Sciatic nerve (tissue), 2 donors: ENCODE measurements at places on chromosomes 12 and 14. TPM values are rescaled to one million over a fixed set of nuclear protein-coding genes. Genes with fewer than 3 reads are reported as not detected.

Gene STAB2
- 0.13 TPM for total RNA-seq

Gene CLEC6A
- not detected for total RNA-seq

Gene TMEM233
- total RNA-seq, result 0.53 TPM

GRCh38 chr12:12540261-12541013 is 22.2 kb downstream of the DUSP16 start:
- no peak for DNase-seq

- DNase-seq, result no peak
Observed at GRCh38 chr12:32891956-32892355, 4.6 kb downstream of the PKP2 start.

GRCh38 chr12:113006641-113007040 is 28.3 kb downstream of the OAS2 start:
- no peak for DNase-seq

GRCh38 chr12:49974231-49974675 is 1.5 kb downstream of the AQP6 start:
- peak; percentile 82 for DNase-seq

GRCh38 chr12:28568704-28569103 is 378.4 kb downstream of the CCDC91 start:
- DNase-seq, result no peak

DNA sequence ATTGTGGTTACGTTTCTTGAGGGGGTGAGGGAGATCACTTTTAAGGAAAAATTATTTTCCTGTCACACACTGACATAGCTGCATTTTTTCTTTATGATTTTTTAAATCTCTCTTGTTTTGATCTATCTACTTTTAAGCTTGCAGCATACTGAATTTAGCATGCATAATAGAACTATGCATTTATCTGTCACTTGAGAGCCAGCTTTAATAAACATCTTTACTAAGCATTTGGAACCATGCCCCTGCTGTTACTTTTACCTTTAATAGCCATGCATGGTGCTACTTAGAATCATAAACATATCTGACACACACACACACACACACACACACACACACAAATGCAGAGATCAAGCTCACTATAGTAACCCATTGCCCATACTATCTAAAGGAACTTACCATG is 486.2 kb downstream of the NELL2 start:
- no peak for DNase-seq

DNA sequence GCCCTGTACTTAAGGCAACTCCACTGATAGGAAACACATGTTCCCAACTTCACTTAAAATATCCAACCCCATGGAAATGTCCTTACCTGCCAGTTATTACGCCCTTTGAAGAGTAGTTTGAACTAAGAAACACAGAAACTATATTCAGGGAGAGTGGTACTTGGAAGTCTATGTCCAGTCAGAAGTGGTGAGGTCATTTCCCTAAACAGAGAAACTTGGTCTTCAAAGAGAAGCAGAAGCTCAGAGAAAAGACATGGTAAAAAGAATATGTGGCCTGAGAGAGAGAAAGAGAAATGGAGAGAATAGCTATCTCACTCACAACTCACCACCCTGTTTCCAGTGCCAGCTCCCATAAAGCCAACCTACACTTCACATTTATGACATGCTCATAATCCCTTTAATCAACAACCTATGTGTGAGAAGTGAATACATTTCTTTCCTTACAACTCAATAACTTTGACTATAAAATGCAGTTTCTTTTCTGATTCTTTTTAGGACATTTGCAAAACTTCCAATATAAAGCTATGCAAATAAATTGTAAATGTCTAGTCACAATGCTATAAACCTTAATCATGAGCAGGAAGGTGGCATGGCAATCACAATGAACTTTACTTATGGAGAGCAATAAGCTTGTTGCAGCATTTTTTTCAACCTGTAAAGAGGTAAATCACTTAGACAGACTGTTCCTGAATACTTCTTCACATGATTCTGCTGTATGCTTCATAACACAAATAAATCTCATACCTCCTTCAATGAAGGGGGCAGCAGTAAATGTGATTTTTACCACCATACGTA is 67.1 kb downstream of the CPNE8 start:
- no peak for DNase-seq

- no peak for DNase-seq
Observed at GRCh38 chr14:105475269-105476096, 862 bp downstream of the CRIP2 start.

DNA sequence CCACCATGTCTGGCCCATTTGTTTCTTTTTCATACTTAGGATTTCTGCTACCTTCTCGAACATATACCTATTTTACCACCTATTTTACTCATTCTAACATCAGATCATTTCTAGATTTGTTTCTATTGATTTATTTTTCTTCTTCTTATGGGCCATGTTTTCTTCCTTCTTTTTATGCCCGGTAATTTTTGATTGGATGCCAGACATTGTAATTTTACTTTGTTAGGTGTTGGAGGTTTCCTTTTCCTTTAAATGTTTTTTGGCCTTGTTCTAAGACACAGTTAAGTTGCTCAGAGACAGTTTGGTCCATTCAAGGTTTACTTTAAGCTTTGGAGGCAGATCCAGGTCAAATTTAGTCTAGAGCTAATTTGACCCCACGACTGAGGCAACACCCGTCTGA is 14.7 kb upstream of the BEGAIN start:
- no peak for DNase-seq
